ENCODE measurements at places on chromosomes 3 and 15. TPM values are rescaled to one million over a fixed set of nuclear protein-coding genes. Genes with fewer than 3 reads are reported as not detected.

ARHGEF26 gene
- 13.0 TPM for total RNA-seq

DNA sequence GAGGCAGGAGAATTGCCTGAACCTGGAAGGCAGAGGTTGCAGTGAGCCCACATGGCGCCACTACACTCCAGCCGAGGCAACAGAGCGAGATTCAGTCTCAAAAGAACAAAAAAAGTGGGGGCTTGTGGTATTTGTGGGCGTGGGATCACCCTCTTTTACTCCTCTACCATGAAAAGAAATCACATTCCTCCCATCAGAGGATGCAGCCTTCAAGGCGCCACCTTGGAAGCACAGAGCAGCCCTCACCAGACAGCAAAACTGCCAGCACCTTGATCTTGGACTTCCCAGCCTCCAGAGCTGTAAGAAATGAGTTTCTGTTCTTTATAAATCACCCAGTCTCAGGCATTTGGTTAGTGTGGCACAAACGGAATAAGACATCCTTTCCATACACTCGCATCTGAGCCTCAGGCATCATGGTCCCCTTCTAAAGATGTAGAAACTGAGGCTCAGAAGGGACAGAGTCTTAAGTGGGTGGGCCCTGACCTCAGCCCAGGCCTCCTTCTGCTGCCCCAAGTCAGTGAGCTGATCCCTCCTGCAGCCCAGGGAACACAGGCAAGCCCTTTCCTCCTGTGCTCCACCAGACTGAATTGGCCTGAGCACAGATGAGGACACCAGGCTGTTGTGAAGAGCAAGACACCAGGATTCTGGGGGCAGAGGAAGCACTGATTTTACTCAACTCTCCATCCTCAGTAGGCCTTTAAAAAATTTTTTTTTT lies 201.7 kb upstream of the LINGO1 start:
- no peaks in the 10 kb centered on the region for H3K36me3 ChIP-seq
- peaks cover 4% of the 10 kb centered on the region for H3K27me3 ChIP-seq
- no peak overlapping the region for H3K4me3 ChIP-seq
- no peak overlapping the region for H3K27ac ChIP-seq
- no peak for DNase-seq

DNA sequence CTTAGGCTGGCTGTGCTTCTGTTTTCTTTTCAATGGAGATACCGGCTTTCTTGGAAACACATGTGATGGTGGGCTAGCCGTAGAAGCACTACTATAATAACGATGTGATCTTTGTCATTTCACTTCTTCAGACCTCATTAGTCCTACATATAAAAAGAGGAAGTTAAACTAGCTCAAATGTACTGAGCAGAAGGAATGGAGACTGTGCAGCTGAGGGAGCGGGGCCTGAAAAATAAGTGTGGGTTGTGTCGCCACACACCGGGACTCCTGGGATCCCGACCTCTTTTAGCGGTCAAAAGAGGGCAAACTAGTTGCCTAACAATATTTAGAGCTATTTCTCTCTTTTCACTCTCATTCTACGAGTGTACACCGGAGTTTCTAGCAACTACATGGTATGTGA lies 1.0 kb upstream of the RNF7 start:
- H3K36me3 ChIP-seq: no peaks in the 10 kb centered on the region
- H3K4me3 ChIP-seq: no peak overlapping the region
- no peaks in the 10 kb centered on the region for H3K27me3 ChIP-seq
- DNase-seq: peak; percentile 10
- H3K27ac ChIP-seq: peak overlapping the region; percentile 98

- H3K27me3 ChIP-seq: no peaks in the 10 kb centered on the region
- no peaks in the 10 kb centered on the region for H3K36me3 ChIP-seq
- no peak overlapping the region for H3K4me3 ChIP-seq
- H3K4me1 ChIP-seq: no peaks in the 10 kb centered on the region
- DNase-seq: no peak
- H3K27ac ChIP-seq: no peak overlapping the region
Observed at GRCh38 chr3:30011237-30011803, 595.1 kb upstream of the TGFBR2 start.

GRCh38 chr3:47342151-47342550 lies 38.7 kb upstream of the PTPN23 start:
- H3K27ac ChIP-seq: no peak overlapping the region
- DNase-seq: no peak
- H3K4me3 ChIP-seq: no peak overlapping the region

GRCh38 chr3:146280864-146281263 lies 30.0 kb upstream of the PLSCR4 start:
- H3K27me3 ChIP-seq: no peaks in the 10 kb centered on the region
- H3K27ac ChIP-seq: no peak overlapping the region
- no peaks in the 10 kb centered on the region for H3K36me3 ChIP-seq
- no peak overlapping the region for H3K4me3 ChIP-seq

DNA sequence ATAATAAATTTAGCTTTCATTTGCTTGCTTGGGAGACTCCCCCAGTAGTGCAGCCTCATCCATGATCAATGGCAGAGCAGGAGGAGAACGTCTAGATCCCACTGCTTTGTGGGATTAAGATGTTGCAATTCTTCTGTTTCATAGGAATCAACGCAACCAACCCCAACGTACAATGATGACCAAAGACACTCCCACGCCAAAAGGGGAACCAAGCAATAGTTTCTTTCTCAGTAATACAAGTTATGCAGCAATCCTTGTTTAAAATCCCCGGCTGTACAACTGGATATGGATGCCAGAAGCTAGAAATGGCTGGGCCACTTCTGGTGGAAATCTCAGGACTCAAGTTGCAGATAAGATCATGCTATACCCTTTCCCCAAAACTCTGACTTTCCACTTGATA lies 411.2 kb downstream of the VPS13C start:
- no peak overlapping the region for H3K27ac ChIP-seq
- no peak for DNase-seq

- no peaks in the 10 kb centered on the region for H3K27me3 ChIP-seq
- H3K27ac ChIP-seq: peak overlapping the region; percentile 80
- H3K4me1 ChIP-seq: peaks cover 5% of the 10 kb centered on the region
- H3K36me3 ChIP-seq: no peaks in the 10 kb centered on the region
Observed at GRCh38 chr3:48695393-48695753, 9.7 kb upstream of the NCKIPSD start.

DNA sequence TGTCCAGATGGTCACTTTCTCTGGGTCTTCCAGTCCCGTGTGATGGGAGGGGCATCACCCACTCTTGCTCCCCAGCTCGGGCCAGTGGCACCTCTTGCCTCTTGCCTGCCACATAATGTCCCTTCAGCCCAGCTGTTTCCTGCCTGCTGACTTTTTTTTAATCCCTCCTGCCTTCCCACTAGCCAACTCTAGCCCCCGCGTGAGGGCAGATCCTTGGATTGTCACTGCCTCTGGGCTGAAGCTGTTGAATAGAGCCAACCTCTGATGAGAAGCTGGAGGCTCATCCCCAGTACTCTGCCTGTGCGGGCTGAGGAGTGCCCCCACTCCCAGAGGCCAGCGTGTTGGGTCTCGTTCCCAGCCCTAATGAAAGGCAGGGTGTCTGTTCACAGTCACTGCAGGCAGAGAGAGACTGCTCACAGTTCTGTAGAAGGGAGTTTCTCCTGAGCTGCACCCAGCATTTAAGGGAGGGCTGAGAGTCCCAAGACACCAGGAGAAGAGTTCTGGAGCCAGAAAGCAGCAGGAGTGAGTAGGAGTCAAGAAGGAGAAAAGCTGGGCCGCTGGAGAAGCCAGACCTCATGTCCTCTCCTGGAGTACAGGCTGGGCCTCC lies 30.1 kb upstream of the TIMP4 start:
- peak overlapping the region; percentile 38 for H3K27ac ChIP-seq
- DNase-seq: no peak
- H3K36me3 ChIP-seq: no peaks in the 10 kb centered on the region
- no peaks in the 10 kb centered on the region for H3K27me3 ChIP-seq
- H3K4me1 ChIP-seq: peaks cover 33% of the 10 kb centered on the region

TTLL13 gene
- total RNA-seq: 0.27 TPM

GRCh38 chr3:69321301-69322157 lies 64.4 kb downstream of the FRMD4B start:
- H3K27me3 ChIP-seq: no peaks in the 10 kb centered on the region
- peaks cover 8% of the 10 kb centered on the region for H3K4me1 ChIP-seq
- H3K36me3 ChIP-seq: no peaks in the 10 kb centered on the region
- H3K27ac ChIP-seq: no peak overlapping the region
- no peak for DNase-seq

GRCh38 chr3:40979962-40980361 lies 219.3 kb upstream of the CTNNB1 start:
- no peak for DNase-seq
- H3K4me1 ChIP-seq: no peaks in the 10 kb centered on the region
- H3K27ac ChIP-seq: no peak overlapping the region
- no peaks in the 10 kb centered on the region for H3K27me3 ChIP-seq
- H3K36me3 ChIP-seq: no peaks in the 10 kb centered on the region

PATL2 gene
- 3.0 TPM for total RNA-seq
